ENCODE measurements at places on chromosomes 5 and 9. TPM values are rescaled to one million over a fixed set of nuclear protein-coding genes. Genes with fewer than 3 reads are reported as not detected.

- DNase-seq = no peak
These were observed 120.2 kb upstream of the GRHPR start for GRCh38 chr9:37302277-37302676.

DNA sequence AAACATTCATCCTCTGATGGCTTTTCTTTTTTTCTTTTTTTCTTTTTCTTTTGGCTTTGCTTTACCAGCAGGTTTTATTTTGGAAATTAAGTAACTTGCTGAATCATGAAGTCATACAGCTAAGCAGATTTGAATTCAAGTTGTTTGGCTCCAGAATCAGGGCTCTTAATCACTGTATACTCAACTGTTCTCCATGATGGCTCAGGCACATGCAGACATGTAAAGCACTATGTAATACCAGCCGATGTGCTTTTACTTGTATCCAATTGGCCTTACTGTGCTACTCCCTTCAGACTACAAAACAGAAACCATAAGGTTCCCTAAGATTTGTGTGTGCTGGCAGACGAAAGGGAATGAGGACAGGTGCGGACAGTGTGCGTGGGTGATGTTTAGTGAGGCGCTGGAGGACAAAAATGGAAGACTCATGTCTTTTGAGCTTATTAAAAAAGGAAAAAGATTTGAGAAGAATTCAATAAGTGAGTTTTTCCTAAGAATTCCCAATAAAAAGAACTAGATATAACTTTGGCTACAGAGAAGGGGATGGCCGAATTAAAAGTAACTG lies 44.7 kb upstream of the OTP start:
- DNase-seq = no peak

DNA sequence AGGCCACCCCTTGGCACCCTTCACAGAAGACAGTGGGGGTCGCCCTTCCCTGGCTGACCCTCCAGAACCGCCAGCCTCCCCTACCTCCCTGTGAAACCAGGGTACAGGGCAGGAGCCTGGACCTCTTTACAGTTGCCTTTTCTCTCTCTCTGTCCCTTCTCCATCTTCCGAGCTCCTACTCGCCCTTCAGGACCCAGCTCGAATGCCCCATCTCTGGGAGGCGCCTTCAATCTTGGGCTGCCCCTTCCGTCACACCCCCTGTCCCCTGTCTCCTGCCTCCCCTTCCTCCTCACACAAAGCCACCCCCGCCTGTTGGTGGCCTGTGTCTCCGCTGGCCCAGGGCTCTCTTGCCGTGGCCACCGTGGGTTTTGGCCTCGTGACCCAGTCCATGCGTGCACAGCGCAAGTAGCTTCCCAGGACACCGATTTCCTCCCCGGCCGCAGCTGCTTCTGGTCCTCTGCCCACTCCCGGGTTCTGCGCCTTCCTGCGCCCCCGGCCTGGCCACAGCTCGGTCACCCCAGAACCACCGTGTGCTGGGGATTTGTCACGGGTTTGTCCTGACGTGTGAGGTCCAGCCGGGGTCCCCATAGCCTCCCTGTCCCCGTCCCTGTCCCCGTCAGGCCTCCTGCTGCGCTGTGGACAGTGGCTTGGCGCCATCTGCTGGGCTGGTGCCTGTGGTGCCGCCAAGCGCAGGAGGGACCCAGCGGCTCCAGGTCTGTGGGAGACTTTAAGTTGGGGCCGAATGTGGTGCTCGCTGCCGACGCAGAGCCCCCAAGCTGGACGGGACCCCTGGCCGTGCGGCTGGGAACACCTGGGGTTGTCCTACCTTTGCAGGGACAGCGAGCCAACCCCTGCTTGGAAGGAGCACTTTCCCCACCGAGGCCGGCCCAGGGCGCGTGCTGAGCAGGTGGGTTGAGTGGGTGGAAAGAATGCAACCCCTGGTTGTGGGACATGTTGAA lies 4.0 kb upstream of the TMEM250 start:
- peak; percentile 76 for DNase-seq

- DNase-seq = no peak
These were observed 110.7 kb upstream of the CXCL14 start for GRCh38 chr5:135689506-135689905.

DNA sequence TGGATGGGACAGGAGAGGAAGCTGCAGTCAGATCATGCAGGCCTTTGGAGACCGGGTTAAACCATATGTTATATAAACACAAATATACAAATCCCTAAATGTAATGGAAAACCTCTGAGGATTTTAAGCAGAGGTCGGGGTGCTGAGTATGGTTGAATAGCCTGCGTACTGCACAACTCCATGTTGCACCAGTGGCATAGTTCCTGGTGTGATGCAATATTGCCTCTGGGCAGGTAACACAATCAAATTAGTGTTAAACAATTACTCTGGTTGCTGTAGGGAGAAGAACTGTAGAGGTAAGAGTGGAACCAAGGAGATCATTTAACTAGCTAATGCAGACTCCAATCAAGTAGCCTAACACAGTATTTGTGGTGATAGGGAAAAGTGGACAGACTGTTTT lies 21.3 kb upstream of the RNF145 start:
- no peak for DNase-seq

DNA sequence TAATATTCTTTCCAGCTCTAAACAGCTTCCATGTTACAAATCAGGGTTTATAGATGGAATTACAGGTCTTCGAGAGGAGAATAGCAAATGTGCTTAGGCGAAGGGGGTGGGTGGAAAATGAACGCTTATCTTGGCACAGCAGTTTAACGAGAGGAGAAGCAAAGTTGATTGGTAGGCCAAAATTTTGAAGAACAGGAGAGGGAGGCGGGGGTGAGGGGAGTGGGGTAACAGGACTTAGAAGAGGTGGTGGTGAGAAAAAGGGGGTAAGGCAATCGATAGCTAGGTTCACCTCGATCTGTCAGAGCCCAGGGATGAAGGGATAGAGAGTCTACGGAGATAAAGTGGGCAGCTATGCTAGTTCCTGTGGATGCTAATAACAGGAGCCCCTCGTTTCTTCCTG lies 764 bp downstream of the ANKRA2 start:
- peak; percentile 11 for DNase-seq

- no peak for DNase-seq
These were observed 11.2 kb downstream of the ANKRD31 start for GRCh38 chr5:75225506-75225905.

DNA sequence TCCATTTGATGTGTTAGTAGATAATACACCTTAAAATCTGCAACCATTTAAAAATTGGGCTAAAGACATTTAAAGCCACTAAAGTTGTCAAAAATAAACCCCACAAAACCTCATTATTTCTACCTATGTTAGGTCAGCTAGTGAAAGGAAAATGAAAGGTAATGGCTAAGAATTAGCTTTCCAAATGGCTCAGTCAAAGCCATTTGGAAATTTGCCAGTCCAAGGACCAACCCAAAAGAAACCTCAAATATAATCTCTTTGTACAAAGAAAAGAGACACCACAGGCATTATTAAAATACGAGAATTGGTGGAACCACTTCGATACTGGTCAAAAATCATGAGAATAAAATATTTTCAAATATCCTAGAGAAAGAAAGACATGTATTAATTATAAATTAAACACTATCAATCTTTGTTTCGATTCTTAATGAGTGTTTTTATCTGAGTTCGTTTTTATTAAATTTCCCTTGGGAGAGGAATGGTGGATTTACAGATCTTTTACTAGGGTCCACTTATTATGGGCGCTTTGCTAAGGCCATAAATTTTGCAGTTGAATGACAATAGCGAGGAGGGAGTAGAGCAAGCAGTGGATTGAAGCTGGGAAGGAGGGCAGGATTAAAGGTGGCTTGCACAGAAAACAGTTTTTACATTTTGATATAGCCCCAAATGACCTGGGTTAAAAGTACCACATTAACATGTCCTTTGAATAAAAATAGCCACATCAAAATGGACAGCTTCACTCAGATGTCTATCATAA lies 116.8 kb upstream of the SHB start:
- DNase-seq = no peak

DNA sequence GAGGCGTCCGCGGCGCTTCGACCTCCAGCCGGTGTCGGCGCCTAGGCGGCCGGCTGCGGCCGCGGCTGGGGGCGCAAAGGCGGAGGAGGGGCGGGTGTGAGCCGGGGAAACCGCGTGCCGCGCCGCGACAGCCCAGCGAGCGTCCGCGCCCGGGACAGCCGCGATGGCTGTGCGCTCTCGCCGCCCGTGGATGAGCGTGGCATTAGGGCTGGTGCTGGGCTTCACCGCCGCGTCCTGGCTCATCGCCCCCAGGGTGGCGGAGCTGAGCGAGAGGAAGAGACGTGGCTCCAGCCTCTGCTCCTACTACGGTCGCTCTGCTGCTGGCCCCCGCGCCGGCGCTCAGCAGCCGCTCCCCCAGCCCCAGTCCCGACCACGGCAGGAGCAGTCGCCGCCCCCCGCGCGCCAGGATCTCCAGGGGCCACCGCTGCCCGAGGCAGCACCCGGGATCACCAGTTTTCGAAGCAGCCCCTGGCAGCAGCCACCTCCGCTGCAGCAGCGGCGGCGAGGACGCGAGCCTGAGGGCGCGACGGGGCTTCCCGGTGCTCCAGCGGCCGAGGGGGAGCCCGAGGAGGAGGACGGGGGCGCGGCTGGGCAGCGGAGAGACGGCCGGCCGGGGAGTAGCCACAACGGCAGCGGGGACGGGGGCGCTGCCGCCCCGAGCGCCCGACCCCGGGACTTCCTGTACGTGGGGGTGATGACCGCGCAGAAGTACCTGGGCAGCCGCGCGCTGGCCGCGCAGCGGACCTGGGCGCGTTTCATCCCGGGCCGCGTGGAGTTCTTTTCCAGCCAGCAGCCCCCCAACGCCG lies 605 bp downstream of the CHSY3 start:
- DNase-seq = peak; percentile 17

GRCh38 chr5:148620696-148621095 lies 33.6 kb downstream of the HTR4 start:
- no peak for DNase-seq

DNA sequence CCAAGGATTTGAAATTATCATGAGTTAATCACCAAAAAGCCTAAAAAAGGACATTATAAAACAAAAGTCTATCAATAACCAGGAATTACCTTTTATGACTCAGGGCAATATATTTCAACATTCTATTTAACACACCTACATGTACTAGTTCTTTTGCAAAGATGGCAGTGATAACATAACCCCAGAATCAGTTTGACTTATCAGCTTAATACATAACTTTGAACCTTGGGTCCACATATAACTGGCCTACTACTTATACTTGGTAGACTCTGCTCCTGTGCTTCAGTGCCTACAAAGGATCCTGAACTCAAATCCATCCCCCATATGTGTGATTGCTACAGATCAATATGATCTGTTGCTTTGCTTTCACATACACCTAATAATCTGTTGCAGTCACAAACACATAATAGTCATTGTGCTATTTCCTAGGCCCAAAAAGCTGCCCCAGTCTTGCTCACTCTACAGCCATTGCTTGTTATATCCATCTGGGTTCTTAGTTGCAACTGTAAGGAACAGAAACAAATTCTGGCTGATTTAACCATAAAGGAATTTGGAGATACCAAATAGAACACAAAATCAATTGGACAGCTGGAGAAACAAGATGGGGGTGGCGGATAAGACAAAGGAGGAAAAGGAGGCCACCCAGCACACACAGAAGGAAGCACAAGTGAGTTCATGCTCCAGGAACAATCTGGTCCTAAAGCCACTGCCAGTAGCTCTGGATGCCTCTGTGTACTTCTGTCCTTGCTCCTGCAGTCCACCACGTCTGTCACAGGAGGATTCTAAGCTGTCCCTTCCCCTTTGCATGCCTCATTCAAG lies 25.5 kb downstream of the DEPDC1B start:
- no peak for DNase-seq

DNA sequence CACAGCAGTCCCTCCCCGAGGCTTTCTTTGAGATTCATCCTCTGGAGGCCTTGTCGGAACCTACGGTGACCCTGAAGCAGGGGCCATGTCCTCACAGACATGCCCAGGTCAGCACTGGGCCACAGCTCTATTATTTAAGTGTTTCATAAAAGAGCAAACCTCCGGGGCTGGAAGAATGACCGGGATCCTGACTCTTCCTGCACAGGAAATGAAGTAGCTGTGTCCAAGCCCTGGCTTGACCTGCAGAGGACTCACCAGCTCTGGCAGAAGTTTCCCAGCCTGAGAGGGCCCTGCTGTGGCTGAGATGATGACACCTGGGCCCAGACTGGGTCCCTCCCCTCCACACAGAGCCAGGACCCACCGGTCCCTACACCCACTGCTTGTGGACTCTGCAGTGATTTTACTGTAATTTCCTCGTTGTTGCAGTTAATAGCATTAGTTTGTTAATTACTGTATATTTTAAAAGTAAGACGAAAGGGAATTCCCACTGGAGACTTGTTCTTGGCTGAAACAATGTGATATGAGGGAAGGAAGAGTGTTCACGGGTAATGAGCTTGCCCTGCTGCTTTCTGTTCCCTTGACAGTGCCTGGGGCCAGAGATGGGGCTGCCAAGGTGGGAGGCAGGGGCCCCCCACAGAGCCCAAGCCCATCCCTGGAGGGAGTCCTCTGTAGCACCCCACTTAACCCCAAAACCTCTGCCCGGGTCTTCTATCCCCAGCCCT lies 72.2 kb downstream of the PCDH1 start:
- DNase-seq = no peak

- no peak for DNase-seq
These were observed 177.9 kb downstream of the XRCC4 start for GRCh38 chr5:83255268-83255667.

- DNase-seq = no peak
These were observed 33.8 kb upstream of the IL17B start for GRCh38 chr5:149412783-149413476.

GRCh38 chr5:109644829-109645228 lies 44.9 kb upstream of the MAN2A1 start:
- DNase-seq = no peak

GRCh38 chr9:38047301-38048251 lies 21.5 kb downstream of the SHB start:
- peak; percentile 89 for DNase-seq

- DNase-seq = no peak
These were observed 2.6 kb downstream of the AMACR start for GRCh38 chr5:34005211-34005610.

Gene CDO1
- 40.4 TPM for total RNA-seq

Gene GNAQ
- 60.8 TPM for total RNA-seq

Gene IFNA21
- total RNA-seq = not detected

Gene NHP2
- total RNA-seq = 119 TPM

Gene SLC12A7
- 41.6 TPM for total RNA-seq

Gene JAKMIP2
- total RNA-seq = under 0.01 TPM

Gene COX7C
- 575 TPM for total RNA-seq

Gene WWC1
- total RNA-seq = 38.7 TPM

Gene CDHR2
- total RNA-seq = not detected

Gene SPAG8
- total RNA-seq = 4.7 TPM

Gene CBY3
- not detected for total RNA-seq

Gene GALNT12
- 18.9 TPM for total RNA-seq

Gene HTR1A
- 1.8 TPM for total RNA-seq

Gene FLT4
- total RNA-seq = 90.9 TPM

Gene ANKRD31
- total RNA-seq = 0.24 TPM

Gene FAM153A
- 0.46 TPM for total RNA-seq
